ENCODE measurements at places on chromosomes 3 and 15. TPM values are rescaled to one million over a fixed set of nuclear protein-coding genes. Genes with fewer than 3 reads are reported as not detected.

DNASE1L3 gene
- not detected for total RNA-seq

CCDC33 gene
- not detected for total RNA-seq

MOBP gene
- total RNA-seq: not detected

CCR2 gene
- total RNA-seq: not detected

INO80 gene
- total RNA-seq: 22.3 TPM
